Coronary artery (tissue), 2 donors: ENCODE measurements at places on chromosomes 4 and X.

DNA sequence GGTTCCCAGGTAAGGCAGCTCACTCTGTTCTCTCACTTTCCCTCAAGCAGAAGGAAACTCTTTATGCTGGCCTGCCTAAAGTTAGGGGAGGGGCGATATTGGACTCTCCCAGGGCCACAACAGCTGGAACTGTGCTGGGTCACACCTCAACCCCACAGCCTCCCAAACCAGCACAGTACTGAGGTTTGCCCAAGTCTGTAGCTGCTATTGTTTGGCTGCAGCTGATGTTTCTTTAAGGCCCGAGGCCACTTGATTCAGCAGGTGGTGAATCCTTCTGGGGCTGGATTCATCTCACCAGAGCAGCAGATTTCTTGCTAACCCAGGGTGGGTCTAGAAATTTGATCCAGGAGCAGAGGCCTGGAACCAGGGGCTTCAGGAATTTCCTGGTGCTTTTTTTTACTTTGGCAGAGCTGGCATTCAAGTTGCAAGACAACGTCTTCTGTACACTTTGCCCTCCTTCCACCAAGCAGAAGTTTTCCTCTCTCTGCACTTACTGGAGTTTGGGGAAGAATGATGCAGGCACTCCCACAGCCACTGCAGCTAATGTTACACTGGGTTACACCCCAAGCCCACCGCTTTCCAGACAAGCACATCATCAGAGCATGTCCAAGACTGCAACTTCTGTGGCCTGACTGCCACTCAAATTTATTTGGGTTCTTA lies 544.7 kb upstream of the NDST4 start:
- DNase-seq, result no peak

DNA sequence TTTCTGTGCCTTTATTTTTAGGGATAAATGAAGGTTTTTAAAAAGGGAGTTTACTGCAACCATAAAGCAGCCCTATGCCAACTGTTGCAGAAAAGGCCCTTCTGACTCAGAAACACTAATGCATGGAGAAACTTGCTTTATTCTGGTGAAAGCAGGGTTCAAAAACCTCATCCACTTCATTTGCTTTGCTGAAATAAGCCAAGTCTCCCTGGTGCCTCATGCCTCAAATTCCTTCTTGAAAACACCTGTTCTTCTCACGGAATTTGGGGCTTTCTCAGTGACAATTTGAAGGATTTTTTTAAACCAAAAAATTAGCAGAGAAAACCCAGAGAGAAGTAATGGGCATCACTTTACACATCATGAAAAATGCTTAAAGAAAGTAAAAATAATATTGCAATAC lies 349.0 kb downstream of the PCDH7 start:
- DNase-seq, result no peak

GRCh38 chrX:15499976-15500375 lies 631 bp upstream of the BMX start:
- no peak for DNase-seq

GRCh38 chrX:125093852-125094251 lies 225.8 kb upstream of the TEX13C start:
- DNase-seq, result no peak

DNA sequence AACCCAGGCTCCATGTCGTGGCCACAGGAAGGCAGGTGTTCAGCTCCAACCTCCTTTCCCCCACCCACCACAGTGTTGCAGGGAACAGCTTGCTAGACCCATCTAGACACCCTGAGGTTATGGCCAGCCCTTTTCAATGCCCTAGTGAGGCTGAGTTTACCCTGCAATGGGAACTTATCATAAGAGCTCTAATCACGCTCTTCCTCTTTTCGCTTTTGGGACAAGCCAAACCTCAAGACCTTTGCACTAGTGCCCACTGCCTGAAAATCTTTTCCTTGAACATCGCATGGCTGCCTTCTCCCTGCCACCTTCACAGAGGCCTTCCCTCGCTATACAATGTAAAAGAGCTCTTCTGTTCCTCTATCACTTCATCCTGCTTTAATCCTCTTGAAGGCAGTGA lies 2.4 kb upstream of the FGFBP2 start:
- DNase-seq, result no peak

- DNase-seq, result no peak
Measured at GRCh38 chrX:41336447-41336846, 2.5 kb downstream of the DDX3X start.

DNA sequence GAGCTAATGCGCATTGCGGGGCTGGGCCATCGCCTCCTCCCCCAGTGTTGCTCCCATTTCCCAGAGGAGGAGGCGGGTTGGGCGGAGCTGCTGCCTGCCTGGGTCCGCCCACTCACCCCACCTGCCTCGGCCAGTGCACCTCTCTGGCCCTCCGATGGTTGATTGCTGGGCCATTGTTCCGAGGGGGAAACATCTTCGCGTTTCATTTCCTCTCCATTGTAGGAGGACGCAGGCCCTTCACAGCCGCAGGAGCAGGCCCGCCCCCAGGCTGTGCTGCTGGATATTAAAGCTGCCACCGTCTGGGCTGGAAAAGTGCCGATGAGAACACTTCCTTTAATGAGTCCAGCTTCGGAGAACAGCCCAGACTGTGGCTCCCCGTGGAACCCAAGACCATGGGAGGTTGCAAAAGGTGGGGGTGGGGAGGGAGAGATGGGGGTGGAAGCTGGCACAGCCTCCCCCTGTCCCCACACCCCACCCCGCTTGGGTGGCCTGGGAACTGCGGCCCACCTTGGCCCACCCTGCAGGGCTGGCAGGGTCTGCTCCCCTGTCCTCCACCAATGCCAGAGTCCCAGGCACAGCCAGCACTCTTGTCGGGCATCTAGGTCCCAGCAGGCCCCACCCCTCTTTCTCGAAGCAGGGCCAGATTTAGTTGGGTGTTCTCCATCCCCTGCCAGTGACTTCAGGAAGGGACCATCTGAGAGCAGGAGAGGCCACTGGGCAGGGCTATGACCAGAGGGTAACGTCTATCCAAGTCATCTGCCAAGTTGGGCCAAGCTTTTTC lies 96.6 kb downstream of the ADRA2C start:
- no peak for DNase-seq

GRCh38 chr4:81790477-81790876 lies 318.8 kb upstream of the RASGEF1B start:
- DNase-seq, result no peak

DNA sequence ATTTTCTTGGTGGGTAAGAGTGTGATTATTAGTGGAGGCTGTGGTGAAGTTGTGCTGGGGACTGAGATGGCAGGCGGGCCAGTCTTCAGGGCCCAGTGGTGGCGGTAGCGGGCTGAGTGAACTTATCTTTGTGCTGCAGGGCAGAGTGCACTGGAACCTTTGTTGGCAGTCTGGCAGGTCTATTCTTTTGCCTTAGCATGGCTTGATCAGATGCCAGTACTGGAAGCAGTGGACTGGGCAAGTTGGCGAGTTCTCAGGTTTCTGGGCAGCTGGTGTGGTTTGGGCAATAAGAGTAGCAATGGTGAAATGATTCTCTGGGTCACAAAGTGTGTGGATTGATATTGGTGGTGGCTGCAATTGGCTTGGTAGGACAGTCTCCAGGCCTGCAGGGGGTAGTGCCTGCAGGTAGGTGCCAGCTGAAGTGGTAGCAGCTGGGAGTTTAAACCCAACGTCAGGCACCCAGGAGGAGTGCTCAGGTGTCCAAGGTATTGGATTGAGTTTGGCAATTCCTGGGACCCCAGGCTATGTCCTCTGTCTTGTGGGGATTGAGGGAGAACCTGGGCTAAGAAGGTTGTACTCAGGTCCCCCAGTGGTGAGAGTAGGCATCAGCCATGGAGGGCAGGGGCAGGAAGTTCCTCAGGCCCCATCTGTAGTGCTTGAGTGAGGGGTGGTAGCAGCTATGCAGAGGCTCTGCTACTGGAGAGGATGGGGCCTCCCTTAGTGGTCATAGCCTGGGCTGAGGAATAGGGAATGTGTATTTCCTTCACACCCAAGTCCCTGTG lies 34.9 kb upstream of the SLC25A14 start:
- no peak for DNase-seq

DNA sequence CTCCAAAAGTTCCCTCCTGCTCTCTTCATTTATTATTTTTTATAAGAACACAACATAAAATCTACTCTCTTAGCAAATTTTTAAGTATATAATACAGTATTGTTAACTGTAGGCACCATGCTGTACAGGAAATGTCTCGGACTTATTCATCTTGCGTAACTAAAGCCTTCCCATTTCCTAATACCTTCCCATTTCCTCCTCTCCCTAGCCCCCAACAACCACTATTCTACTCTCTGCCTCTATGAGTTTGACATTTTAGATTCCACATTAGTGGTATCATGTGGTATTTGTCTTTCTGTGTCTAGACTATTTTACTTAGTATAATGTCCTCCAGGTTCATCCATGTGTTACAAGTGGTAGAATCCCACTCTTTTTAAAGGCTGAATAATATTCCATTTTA lies 15.8 kb upstream of the SYTL4 start:
- DNase-seq, result no peak

DNA sequence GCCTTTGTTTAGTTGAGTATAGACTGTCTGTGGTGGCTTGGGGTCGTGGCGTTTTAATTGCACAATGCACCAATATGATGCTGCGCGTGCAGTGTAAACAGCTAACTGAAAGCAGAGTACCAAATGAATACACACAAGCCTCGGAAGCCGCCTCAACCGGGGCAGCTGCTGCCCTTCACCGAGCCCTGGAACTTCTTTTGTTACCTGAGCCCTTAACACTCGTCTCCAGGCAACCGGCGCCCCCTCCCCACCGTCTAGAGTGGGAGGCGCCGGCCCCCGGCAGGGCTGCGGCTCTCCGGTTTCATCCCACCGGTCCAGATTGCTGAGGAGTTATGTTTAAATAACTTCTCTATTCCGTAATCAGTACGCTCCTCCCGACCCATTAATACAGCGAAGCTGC lies 173.2 kb upstream of the TBL1X start:
- DNase-seq, result no peak

- no peak for DNase-seq
Measured at GRCh38 chr4:101019941-101020401, 327.4 kb downstream of the PPP3CA start.

DNA sequence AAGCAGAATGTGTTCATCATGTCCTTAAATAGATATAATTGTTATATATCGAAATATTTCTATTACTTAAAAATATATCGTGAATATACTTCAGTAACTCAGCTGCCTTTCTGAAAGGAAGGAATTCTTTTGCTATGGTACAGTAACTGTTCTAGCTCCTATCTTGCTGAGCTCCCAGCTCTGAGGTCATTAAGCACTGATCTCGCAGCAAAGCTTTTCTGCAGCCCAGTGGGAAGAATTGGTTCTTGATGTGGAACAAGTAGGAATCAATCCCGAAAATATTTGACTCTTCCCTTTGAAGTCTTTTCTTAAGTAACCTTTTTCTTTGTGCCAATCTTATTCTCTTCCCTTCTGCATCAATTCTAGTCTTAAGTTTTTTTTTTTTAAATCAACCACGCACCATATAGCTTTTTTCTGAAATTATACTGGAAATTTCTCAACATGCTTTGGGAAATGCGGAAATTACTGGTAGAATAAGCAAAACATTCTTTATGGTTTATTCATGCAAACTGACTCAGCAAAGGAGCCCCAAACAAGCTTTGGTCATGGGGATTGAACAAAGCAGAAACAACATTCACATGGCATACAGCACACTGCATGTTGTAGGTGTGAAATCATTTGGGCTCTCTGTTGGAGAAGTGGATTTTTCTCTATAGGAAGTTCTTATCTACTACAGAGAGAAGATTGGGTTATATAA lies 428.9 kb upstream of the GNPDA2 start:
- no peak for DNase-seq

DNA sequence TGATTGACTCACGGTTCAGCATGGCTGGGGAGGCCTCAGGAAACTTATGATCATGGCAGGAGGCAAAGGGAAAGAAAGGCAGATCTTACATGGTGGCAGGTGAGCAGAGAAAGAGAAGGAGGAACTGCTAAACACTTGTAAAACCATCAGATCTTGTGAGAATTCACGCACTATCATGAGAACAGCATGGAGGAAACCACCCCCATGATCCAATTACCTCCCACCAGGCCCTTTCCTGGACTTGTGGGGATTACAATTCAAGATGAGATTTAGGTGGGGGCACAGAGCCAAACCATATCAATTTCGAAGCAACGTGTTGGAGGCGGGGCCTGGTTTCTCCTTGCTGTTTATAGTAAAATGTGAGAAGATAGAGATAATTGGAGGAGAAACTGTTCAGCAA lies 167.4 kb downstream of the GABRB1 start:
- DNase-seq, result no peak

- DNase-seq, result no peak
Measured at GRCh38 chrX:74061879-74062278, 242.1 kb upstream of the ZCCHC13 start.

DNA sequence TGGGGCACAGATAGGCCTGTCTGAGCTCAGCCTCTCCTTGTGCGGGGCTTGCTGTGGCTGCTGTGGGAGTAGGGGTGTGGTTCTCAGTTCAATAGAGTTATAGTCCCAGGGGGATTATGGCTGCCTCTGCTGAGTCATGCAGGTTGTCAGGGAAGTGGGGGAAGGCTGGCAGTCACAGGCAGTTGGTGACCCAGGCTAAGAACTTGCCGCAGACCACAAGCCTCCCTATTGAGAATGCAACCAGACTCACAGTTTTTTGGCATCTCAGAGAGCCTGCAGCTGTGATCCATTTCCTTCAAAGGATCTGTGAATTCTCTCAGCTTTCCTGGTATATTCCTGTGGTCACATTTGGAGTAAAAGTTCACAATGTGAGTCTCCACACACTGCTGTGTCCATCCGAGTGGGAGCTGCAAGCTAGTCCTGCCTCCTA lies 364.9 kb downstream of the ZNF674 start:
- DNase-seq, result no peak

GRCh38 chr4:25532591-25532990 lies 123.1 kb upstream of the SLC34A2 start:
- DNase-seq, result no peak

GRCh38 chr4:18050448-18050847 lies 28.9 kb upstream of the LCORL start:
- DNase-seq, result no peak

GRCh38 chr4:184383497-184384055 lies 90.8 kb downstream of the IRF2 start:
- DNase-seq, result no peak

GRCh38 chrX:786441-786881 lies 155.9 kb downstream of the SHOX start:
- DNase-seq, result no peak

GRCh38 chr4:89142691-89143669 lies 31.6 kb downstream of the TIGD2 start:
- no peak for DNase-seq

GRCh38 chr4:176746846-176747245 lies 45.9 kb downstream of the VEGFC start:
- no peak for DNase-seq

DNA sequence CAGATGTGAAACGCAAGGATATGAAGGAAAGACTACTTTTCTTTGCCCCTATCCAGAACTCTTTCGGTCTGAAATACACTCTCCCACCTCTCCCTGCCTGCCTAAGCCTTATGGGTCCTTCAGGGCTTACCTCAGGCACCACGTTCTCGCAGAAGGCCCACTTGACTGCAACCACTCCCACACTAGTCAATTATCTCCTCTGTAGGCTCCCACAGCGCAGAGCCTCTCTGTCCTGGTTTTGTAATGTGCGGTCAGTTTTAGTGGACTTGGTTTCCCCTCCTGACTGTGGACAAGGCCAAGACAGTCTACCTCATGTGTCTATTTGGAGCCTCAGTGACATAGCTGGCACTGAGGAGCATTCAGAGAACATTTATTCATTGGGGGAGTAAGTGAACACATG lies 11.1 kb downstream of the CNGA2 start:
- DNase-seq, result peak; percentile 33
